ENCODE measurements at places on chromosomes 3 and 15. TPM values are rescaled to one million over a fixed set of nuclear protein-coding genes. Genes with fewer than 3 reads are reported as not detected.

The ZPLD1 gene
- total RNA-seq, result not detected

The GABRG3 gene
- 23.8 TPM for total RNA-seq

The CCDC54 gene
- total RNA-seq, result 1.6 TPM

The CHRNA5 gene
- total RNA-seq, result 6.6 TPM

The CLDN18 gene
- not detected for total RNA-seq

The HGD gene
- total RNA-seq, result 0.63 TPM

The SPPL2A gene
- 54.5 TPM for total RNA-seq

The DISP2 gene
- total RNA-seq, result 18.5 TPM

The CAND2 gene
- 25.7 TPM for total RNA-seq

The COL7A1 gene
- 4.1 TPM for total RNA-seq

The ESYT3 gene
- 0.94 TPM for total RNA-seq

The ZNF860 gene
- 5.3 TPM for total RNA-seq

The TUSC7 gene
- not detected for total RNA-seq

The SSUH2 gene
- 1.3 TPM for total RNA-seq

The C2CD4A gene
- not detected for total RNA-seq
